Daoy (cell line): ENCODE measurements at places on chromosomes 5 and 9. TPM values are rescaled to one million over a fixed set of nuclear protein-coding genes. Genes with fewer than 3 reads are reported as not detected.

POLK gene
- total RNA-seq, result 20.2 and 31.6 TPM in 2 replicates

SPATA31A7 gene
- total RNA-seq, result 0.06 TPM in 1 of 2 replicates, not detected in the other

MFAP3 gene
- 60.5 and 68.5 TPM in 2 replicates for total RNA-seq

DMGDH gene
- total RNA-seq, result 0.18 and 0.74 TPM in 2 replicates

CDC20B gene
- not detected in 2 replicates for total RNA-seq

DNA sequence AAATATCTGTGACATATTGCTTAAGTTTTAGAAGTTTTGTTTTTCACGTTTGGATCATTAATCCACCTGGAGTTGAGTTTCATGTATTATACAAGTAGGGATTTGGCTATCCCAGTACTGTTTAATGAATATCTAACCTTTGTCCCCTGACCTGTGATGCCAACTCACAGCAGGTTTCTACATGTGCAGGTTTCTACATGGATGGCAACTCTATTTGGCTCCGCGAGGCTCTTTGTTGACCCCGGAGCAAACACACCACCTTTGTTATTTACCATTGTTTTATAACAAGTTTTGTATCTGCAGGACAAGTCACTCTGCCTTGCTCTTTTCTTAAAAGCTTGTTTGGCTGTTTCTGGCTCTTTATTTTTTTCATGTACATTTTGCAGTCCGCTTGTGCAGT, 920 bp upstream of the SFXN1 start:
- DNase-seq, result no peak

- no peak for DNase-seq
These were observed 78.7 kb upstream of the ACTBL2 start for GRCh38 chr5:57561231-57561842.

DNA sequence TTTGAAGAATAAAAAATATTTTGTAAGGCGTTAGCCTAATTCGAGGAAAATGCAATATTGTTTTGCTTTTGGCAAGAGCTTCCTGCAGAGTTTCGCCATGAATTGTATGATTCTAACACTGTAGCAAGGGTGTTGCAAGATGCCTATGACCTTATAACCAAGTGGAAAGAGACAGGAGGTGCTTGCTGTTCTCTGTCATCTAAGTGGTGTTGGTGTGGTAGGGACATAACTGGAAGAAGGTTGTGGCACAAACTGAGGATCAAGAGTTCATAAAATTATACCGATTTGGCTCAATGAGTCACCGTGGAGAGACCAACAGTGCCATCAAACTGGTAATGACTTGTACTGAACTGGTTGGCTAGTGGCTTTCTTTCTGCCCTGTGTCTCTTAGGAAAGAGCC, 6.3 kb downstream of the STC2 start:
- no peak for DNase-seq

DNA sequence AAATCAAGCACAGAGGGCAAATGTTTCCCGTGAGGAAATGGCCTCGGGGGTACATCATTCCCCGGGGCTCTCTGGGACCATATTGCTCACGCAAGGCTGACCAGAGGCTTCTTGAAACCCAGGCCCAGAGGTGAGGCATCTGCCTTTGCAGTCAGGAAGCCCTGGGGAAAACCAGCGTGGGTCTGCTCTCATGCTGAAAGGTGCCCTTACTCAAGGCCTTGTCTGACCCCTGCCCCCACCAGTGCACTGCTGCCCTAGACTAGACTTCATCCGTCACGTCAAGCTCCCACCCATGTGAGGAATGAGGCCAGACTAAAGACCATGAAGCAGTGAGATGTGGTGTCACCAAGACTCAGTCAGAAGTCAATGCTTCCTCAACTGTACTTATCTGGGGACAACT, 66.1 kb downstream of the PAX5 start:
- DNase-seq, result no peak

DNA sequence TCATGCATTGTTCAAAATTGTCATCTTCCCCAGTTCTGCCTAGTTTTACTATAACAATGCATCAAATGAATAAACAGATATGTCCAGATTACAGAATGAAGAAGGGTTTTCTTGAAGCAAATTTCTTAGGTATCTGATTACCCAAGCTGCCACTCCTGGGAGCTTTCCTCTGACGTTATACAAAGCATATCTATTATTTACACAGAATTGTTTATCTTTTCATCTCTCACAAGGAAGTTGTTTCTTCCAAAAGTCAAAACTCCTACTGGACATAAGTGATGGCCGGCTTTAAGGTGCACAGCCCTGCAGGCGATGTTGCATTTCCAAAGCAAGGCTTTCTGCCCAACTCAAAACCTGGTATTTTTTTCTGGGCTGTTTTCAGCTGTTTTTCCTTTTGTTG, 73.4 kb upstream of the ANKH start:
- no peak for DNase-seq

GRCh38 chr9:134624621-134625181, 16.9 kb upstream of the COL5A1 start:
- peak; percentile 96 for DNase-seq

DNA sequence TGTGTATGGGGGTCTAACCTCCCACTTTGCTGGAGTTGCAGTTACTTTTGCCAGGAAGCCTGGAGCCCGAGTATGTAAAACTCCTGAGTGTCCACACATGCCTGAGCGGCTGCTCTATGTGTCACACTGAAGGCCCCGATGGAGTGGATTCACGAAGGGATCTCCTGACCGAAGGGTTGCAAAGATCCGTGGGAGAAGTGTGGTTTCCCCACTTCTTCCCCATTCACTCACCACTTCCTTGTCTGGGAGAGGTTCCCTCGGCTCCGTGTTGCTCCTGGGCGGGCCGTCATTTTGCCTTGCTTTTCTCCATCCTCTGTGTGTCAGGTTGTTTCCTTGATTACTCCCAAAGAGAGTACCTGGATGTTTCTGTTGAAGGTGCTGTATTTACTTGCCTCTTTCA, 16.2 kb upstream of the IL3 start:
- no peak for DNase-seq

DNA sequence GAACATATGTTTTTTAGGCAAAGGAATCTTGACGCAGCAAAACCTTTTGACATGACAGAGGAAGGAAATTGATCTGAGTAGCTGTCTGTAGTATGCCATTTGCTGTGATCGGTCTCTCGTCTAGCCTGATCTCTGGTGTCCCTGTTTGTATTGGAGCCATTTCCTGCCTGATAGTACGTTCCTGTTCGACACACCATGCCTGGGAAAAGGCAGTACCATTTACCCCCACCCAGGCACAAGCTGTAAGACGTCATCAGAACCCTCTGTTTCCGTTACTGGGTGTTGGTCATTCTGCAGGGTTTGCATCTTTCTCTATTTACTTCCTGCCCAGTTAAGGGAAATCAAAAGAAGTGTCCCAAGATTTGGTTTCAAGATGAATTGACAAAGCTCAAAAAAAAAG, 129.7 kb downstream of the CEMIP2 start:
- DNase-seq, result no peak

DNA sequence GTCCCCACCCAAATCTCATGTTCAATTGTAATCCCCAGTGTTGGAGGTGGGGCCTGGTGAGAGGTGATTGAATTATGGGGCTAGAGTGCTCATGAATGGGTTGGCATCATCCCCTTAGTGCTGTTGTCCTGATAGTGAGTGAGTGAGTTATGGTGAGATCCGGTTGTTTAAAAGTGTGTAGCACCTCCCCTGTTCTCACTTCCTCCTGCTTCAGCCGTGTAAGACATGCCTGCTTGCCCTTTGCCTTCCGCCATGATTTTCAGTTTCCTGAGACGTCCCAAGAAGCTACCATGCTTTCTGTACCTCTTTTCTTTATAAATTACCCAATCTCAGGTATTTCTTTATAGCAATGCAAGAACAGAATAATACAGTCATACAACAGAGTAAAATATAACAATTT, 742 bp upstream of the LECT2 start:
- no peak for DNase-seq

- no peak for DNase-seq
These were observed 34.7 kb downstream of the ADRB2 start for GRCh38 chr5:148861088-148861487.

- no peak for DNase-seq
These were observed 54.9 kb upstream of the N4BP3 start for GRCh38 chr5:178058321-178059012.

- DNase-seq, result no peak
These were observed 1.2 kb downstream of the TTC33 start for GRCh38 chr5:40754381-40755092.

GRCh38 chr5:106423109-106423897, 1247.4 kb downstream of the EFNA5 start:
- DNase-seq, result no peak

- no peak for DNase-seq
These were observed 131.5 kb downstream of the ZSWIM6 start for GRCh38 chr5:61463596-61463995.

GRCh38 chr9:5764130-5764868, 68.6 kb downstream of the ERMP1 start:
- DNase-seq, result no peak

- no peak for DNase-seq
These were observed 792.8 kb upstream of the NUDT12 start for GRCh38 chr5:104355350-104355749.

GRCh38 chr5:100647461-100648230, 112.5 kb downstream of the FAM174A start:
- no peak for DNase-seq

DNA sequence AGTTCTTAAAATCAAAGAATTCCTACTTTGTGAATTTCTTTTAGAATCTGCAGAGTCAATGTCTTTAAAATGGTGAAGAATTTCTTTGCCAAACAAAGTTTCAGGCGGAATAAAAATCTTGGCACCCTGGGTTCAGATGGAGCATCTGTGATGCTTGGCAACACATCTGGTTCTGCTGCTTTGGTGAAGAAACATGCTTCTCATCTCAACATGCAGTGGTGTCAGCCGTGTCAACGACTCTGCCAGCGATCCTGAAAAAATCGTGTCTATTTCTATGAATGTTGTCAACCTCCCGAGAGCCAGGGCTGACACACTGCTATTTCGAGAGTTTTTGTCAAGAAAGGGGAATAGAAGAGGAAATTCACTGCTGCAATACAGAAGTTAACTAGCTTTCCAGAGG, 151.5 kb downstream of the SLF1 start:
- no peak for DNase-seq

DNA sequence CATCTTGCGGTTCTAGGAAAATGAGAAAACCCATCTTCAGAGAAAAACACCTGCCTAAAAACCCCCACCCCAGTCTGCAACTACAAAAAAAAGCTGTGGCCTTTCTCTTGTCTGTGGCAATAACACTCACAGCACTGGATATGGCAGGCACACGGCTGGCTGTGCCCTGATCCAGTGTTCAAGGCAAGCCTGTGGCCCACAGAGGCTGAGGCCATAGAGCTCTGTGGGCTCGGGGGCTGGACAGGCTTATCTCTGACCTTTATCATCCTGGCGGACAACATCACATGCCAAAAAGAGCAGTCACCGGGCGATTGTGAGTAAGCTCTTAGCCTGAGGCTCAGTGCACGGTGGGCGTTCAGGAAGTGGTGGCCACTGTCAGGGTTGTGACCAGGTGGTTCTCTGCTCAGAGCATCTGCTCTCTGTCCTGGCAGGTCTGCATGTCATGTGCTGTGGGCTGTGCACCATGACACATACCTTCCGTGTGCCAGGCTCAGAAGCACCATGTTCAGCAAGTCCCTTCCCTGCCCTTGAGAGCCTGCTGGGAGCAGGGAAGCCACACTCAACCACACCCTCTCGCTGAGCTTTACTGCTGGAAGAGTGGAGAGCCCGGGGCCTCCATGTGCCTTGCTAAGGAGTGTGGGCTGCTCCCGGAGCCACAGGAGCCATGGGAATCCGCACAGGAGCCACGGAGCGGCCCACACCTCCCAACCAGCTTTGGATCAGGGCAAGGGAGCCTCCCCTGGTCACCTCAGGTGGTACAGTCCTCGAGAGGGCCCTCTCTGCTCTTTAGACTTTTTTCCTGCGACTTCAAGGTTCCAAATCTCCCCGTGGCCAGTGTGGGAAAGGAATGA, 34.6 kb upstream of the WDR38 start:
- DNase-seq, result peak; percentile 89

GRCh38 chr9:77952635-77953328, 78.8 kb downstream of the GNAQ start:
- no peak for DNase-seq

GRCh38 chr9:38176251-38176650, 107.2 kb upstream of the SHB start:
- no peak for DNase-seq

- DNase-seq, result peak; percentile 77
These were observed 74.2 kb downstream of the SHB start for GRCh38 chr9:37994639-37995347.
